ENCODE measurements at places on chromosomes 1 and 21. TPM values are rescaled to one million over a fixed set of nuclear protein-coding genes. Genes with fewer than 3 reads are reported as not detected.

C21orf58 gene
- 4.8 TPM for total RNA-seq

DAB1 gene
- 0.58 TPM for total RNA-seq

RUNX3 gene
- 20.2 TPM for total RNA-seq

CD1B gene
- not detected for total RNA-seq

CASQ1 gene
- total RNA-seq = 0.12 TPM

SPRR3 gene
- total RNA-seq = not detected

C8B gene
- not detected for total RNA-seq

GJA9 gene
- 0.22 TPM for total RNA-seq

SH2D1B gene
- not detected for total RNA-seq

DNA sequence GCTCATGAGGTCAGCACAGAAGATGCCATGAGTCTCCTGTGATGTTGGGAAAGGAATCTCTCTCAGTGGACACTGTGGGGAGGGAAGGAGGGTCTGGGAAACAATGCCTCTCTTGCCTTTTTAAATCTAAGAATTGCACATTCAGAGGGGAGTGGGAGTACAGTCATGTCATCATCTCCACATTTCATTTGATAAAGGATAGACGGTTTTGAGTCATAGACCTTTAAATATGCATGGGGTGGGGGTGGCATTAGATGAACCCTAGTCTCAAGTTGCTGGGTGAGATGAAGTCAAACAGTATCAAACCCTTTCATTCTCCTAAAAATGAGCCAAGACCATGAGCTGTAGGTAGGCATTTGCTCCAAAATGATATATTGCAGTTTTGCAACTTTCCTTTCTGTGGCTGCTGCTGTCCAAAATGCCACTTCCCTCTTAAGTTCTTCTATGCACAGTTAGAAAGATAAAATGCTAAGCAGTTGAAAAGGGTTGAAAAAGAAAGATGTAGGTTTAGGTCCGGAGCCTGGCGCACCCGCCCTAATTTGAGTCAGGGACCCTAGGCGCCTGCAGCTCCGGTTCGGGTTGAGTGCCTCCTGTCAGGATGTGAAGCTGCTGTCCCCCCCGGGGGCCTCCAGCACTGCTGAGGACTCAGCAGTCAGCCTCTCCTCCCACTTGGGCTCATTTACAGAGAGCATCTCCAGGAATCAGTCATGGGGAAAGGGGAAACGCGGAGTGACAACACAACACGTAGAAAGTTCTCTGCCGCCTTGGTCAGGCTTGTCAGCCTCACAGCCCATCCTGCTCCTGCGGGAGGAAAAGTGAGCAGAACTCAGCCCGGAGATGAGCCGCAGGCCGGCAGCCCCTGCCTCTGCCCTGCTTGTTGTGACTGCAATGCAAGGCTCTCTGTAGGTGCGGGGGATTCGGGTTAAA is 479.3 kb upstream of the RUNX1 start:
- DNase-seq = no peak

DNA sequence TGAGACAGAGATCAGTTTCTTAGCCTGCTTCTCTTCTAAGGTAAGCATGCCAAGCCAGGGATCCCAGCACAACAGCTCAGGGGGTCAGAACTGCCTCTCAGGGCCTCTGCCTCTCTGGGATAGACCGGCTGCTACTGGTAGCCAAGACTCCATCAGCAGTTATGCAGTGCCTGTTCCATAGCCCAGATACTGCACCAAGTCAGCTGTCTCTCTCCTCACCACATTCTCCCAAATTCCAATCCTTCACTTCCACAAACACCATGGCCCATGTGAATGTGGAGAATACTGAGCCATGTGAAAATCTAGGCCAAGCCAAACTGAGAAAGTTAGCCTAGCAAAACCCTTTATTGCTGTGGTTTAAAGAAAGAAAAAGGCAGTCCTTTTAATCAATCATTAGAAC is 37.5 kb downstream of the CDC42BPA start:
- DNase-seq = no peak

- DNase-seq = no peak
Measured at GRCh38 chr21:43188181-43188580, 19.4 kb downstream of the CRYAA start.

GRCh38 chr1:169240449-169241232 is 127.0 kb downstream of the NME7 start:
- no peak for DNase-seq

DNA sequence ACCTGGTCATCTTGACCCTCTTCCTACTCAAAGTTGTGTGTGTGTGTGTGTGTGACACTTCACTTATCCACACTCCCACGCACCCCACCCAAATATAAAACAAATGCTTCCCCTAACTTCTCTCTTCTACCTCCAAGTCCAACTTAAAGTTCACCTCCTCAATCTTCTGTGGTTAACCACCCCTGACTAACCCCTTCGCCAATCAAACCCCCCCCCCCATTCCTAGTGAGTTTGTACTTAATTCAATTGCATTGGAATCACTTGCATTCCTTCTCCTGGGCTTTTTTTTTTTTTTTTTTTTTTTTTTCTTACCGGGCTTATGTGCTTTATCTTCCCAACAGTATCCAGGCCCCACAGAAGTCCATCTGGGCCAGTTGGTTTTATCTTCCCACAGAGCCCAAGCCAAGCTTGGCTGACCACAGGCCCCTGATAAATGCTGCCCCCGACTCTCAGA is 78.4 kb downstream of the CD58 start:
- DNase-seq = no peak

- DNase-seq = no peak
Measured at GRCh38 chr21:39141502-39141901, 41.7 kb downstream of the PSMG1 start.

DNA sequence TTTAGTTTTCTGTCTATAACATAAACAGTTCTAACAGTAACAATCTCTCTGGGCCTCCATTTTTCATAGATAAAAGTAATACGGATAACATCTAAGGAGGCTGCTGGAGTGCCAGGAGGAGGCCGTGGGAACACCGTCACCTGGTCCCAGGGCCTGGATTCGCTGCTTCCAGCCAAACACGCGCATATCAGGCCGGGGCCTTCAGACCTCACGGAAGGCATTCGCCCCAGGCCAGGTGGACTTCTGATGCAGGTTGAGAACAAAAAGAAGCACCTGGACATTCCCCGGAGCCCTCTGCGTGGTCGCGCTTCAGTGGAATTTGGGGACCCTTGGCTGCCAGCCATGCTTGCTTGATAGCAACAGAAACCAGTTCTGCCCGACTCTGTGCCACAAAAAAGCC is 113.1 kb upstream of the GUCA2B start:
- no peak for DNase-seq

GRCh38 chr1:67532452-67533216 is 102.4 kb upstream of the SERBP1 start:
- DNase-seq = no peak

DNA sequence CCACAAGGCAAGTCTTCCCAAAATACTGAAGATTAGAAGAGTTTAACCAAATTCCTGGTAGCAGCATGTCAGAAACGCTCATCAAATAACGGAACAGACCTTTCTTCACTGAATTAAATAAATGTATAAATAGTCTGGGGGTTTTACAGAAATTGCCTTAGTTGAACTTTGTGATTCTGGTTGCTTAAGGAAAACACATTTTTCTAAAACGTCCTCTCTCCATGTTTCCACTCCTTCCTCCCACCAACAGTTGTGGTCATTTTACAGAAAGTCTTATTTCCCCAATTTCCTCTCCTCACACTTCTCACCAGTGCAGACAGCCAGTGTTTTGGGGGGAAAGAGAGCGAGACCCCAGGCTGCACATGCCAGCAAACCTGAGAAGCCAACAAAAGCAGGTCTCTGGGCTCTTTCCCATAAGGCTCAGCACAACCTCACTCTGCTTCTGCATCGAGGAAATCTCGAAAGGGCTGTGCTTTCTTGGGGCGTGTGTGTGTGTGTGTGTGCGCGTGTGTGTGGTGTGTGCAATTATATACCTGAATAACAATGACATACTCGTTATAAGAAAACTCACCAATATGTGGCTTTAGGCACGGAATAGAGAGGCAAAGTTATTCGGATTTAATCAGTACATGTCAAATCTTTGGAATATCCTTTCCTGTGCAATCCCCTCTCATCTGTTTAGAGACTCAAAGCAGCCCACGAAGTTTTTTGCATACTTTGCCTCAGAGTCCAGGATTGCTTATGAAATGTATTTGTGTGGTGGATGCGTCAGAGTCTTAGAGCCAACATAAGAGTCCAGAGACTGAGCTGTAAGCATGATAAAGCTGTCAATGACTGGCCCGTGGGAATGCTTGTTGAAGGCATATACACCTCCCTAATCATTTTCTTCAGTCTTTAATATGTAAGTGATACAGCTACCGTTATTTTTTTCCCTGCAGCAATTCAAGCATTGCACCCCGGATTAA is 2.0 kb downstream of the KCNJ15 start:
- no peak for DNase-seq

DNA sequence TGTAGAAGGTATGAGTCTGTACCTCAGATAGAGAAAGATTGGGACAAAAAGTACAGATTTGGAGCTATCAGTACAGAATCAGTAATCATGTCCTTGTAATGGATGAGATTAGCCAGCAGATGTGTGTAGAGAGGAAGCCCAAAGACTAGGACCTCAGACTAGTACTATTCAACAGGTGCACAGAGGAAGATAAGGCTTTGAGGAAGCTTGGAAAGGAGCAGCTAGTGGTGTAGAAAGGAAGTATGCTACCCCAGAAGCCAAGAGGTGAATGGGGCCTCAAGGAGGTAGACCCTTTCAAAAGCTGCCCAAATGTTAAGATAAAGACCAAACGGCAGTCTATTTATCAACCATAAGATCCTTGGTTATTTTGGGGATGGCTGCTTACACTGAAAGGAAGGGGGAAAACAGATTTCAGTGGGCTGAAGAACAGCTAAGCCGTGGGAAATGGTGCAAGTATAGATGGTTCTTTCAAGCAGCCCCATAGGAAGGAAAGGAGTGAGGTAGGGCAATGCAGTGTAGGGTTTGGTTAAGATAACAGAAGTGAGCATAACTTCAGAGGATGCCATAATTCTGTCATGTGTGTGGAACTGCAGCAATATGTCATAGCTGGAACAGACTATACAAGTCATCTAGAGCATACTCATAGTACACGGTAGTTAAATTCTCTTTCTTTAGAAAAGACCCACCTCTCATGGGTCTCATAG is 221.7 kb downstream of the HHIPL2 start:
- no peak for DNase-seq

DNA sequence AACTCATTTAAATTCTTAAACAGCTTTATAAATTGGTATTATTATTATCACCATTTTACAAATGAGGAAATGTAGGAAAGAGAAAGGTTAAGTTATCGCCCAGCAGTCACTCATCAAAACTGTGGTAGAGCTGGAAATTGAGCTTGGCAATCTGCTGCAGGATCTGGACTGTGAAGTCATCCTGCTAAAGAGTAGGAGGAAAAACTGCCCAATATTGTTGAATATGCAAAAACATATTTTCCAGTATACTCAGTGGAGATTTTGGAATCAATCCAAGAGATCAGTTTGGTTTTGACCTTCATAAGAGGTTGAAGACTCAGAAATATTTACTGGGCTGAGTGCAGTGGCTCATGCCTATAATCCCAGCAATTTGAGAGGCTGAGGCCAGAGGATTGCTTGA is 16.9 kb upstream of the RC3H1 start:
- DNase-seq = no peak

DNA sequence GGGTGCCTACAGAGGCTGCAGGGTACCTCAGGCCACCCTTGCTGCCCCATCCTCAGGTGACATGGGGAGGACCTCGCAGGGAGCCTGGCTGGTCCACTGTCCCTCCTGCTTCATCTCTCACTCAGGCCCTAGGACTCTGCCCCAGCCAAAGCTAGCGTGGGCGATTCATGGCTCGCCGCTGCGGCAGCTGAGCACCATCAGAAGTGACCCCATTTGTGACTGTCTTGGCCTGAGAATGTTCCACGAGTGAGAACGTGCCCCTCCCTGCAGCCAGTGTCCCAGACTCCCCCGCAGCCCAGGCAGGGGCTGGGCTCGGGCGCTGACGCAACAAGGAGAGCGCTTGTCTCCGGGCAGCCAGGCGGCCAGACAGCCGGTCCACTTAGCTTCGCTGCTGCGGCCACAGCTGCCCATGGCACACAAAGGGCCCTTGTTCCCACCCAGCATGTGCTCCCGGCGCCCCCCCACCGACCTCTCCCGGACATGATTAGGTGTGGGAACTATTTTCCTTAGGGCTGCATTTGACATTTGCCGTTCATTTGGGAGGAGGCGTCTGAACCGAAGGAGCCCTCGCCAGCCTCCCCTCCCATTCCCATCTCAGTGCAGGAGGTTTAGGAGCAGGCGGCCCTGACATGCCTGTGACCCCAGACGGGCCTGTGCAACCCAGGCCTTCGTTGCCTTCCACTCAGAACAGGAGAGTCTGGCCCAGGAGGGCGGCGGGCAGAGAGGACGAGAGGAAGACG is 19.3 kb upstream of the POFUT2 start:
- DNase-seq = no peak

GRCh38 chr1:69737527-69738185 is 169.9 kb downstream of the LRRC7 start:
- DNase-seq = peak; percentile 32

DNA sequence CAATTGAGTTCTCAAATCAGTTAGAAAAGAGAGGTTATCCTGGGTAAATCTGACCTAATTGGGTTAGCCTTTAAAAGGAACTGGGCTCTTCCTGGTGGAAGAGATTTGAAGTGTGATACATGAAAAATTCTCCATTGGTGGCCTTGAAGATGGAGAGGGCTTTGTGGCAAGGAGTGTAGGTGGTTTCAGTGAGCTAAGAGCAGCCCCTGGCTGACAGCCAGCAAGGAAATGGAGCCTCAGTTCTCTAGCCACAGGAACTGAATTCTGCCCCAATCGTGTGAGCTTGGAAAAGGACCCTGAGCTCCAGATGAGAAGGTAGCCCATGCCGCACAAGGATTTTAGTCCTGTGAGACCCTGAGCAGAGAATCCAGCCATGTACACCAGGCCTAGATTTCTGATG is 12.7 kb upstream of the HYI start:
- no peak for DNase-seq

DNA sequence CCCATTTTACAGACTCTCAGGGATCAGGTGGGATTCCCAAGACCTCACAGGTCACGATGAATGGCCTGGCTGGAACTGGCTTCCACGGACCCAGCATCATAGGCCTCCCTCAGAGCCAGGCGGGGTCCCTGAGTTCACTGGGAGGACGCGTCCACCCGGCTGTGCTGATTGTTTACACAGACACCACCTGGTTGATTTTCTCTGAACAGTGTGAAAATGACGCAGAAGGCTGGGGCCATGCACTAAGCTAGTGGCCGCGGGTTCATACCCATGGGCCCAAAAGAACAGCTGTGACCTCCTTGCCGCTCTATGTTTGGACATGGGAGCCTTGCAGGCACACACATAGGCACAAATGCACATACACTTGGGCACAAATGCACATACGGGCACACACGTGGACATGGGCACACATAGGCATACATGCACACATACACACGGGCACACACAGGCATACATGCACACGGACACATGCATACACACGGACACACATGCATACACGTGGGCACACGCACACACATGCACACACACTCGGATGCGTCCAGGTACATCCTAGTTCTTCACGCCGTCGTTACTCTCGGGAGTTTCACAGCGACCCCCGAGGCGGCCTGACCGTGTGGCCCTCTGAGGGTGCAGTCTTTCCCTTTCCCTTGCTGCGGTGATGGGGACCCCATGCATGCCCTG is 23.2 kb downstream of the CSTB start:
- no peak for DNase-seq
